T-cell (primary cell): ENCODE measurements at places on chromosomes 3 and 15.

- no peaks in the 10 kb centered on the region for H3K4me1 ChIP-seq
- no peak overlapping the region for H3K4me3 ChIP-seq
- DNase-seq, result no peak
- H3K36me3 ChIP-seq, result no peaks in the 10 kb centered on the region
Observed at GRCh38 chr3:6601374-6601773, 259.5 kb upstream of the GRM7 start.

DNA sequence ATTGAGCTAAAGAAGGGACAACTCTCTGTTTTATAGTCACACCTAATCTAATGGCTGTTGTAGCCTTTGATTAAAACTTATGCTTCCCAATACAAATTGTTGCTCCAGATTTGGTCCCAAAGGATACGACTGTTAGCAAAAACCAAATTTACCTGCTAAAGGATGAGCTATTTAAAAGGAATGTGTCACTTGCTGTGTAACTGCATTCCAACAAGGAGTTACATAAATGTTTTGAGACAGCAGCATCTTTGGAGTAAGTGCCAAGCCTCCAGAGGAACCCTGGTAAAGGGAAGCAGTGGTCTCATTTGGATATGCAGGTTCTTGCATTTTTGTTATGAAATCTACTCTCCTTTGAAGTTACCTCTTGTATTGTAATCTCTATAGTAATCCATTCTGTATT is 233.3 kb downstream of the THSD4 start:
- no peak overlapping the region for H3K4me3 ChIP-seq
- H3K4me1 ChIP-seq, result no peaks in the 10 kb centered on the region
- DNase-seq, result no peak
- H3K27ac ChIP-seq, result no peak overlapping the region
- H3K36me3 ChIP-seq, result no peaks in the 10 kb centered on the region
- H3K27me3 ChIP-seq, result no peaks in the 10 kb centered on the region

GRCh38 chr3:119595639-119596334 is 1.9 kb upstream of the PLA1A start:
- no peak for DNase-seq
- no peaks in the 10 kb centered on the region for H3K36me3 ChIP-seq
- no peaks in the 10 kb centered on the region for H3K4me1 ChIP-seq
- no peaks in the 10 kb centered on the region for H3K27me3 ChIP-seq
- no peak overlapping the region for H3K27ac ChIP-seq
- H3K4me3 ChIP-seq, result no peak overlapping the region

GRCh38 chr3:191373327-191373726 is 43.0 kb upstream of the UTS2B start:
- H3K27ac ChIP-seq, result no peak overlapping the region
- H3K27me3 ChIP-seq, result no peaks in the 10 kb centered on the region
- no peak for DNase-seq
- no peaks in the 10 kb centered on the region for H3K36me3 ChIP-seq
- no peak overlapping the region for H3K4me3 ChIP-seq

- no peaks in the 10 kb centered on the region for H3K27me3 ChIP-seq
- peaks cover 94% of the 10 kb centered on the region for H3K36me3 ChIP-seq
- no peak overlapping the region for H3K4me3 ChIP-seq
Observed at GRCh38 chr3:126464997-126465396, 10.7 kb downstream of the ZXDC start.

DNA sequence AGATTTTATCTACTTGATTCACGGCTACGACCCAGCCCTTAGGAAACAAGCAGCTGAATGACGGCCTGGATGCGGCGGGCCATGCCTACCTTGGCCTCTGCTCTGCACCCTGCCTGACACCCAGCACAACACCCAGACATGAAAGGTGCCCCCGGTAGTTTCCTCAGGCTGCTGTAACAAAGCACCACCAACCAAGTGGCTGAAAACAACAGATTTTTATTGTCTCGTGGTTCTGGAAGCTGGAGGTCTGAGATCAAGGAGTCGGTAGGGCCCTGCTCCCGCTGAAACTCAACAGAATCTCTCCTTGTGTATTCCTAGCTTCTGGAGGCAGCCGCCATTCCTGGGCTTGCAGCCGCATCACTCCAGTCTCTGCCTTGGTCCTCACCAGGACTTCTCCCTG is 111.7 kb downstream of the ADCY5 start:
- H3K27ac ChIP-seq, result no peak overlapping the region
- no peaks in the 10 kb centered on the region for H3K4me1 ChIP-seq
- H3K36me3 ChIP-seq, result no peaks in the 10 kb centered on the region
- no peak overlapping the region for H3K4me3 ChIP-seq
- H3K27me3 ChIP-seq, result no peaks in the 10 kb centered on the region

GRCh38 chr3:193998628-193999195 is 137.2 kb upstream of the HES1 start:
- H3K27me3 ChIP-seq, result peaks cover 33% of the 10 kb centered on the region
- DNase-seq, result no peak
- H3K36me3 ChIP-seq, result no peaks in the 10 kb centered on the region
- no peak overlapping the region for H3K27ac ChIP-seq

DNA sequence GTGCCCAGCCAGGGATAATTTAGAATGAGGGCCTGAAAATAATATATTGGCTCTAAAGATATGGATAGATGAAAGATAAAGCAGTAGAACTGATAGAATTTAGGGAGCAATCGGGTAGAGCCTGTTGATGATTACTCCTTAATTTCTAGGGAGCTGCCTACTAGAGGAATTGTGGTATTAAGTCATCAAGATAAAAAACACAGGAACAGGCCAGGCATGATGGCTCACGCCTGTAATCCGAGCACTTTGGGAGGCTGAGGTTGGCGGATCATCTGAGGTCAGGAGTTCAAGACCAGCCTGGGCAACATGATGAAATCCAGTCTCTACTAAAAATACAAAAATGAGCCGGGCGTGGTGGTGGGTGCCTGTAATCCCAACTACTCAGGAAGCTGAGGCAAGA is 130.4 kb downstream of the PCCB start:
- H3K36me3 ChIP-seq, result no peaks in the 10 kb centered on the region
- H3K4me3 ChIP-seq, result no peak overlapping the region
- no peak for DNase-seq

- H3K27me3 ChIP-seq, result no peaks in the 10 kb centered on the region
- H3K4me1 ChIP-seq, result peaks cover 69% of the 10 kb centered on the region
- H3K27ac ChIP-seq, result peak overlapping the region; percentile 67
- no peak for DNase-seq
- no peaks in the 10 kb centered on the region for H3K36me3 ChIP-seq
Observed at GRCh38 chr15:38684440-38685010, 119.9 kb upstream of the RASGRP1 start.

DNA sequence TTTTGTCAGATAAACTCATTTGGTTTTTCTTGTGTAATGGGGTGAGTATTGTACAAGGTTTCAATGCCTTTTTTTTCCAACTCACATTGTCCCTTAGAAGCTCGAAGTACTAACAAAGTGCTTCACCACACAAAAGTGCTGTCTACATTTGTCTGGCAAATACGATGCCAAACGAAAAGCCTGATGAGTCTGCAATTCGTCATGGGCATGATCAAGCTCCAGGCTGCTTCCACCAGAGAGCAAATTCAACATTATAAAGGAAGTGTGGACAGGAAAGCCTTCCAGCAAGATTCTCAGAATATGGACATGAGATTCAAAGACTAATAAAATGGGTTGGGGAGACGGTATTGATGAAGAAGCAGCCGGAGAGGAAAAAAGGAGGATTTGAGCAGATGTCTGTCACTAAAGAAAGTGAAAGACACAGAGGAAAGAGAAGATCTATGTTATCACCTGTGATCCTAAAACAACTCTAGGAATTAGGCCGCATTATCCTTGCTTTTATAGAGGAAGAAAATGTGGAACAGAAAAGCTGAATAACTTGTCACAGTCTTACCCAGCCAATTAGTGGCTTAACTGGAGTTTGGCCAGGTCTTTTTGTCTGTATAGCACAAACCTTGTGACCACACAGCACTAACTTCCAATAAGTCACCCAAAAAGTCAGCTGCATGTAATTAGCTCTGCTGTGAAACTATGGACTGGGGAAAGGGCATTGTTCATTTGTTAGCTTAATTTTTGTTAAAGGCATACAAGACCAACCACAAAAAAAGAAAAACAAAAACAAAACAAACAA is 494.8 kb downstream of the FHIT start:
- H3K27me3 ChIP-seq, result no peaks in the 10 kb centered on the region
- no peak overlapping the region for H3K27ac ChIP-seq
- no peak overlapping the region for H3K4me3 ChIP-seq

DNA sequence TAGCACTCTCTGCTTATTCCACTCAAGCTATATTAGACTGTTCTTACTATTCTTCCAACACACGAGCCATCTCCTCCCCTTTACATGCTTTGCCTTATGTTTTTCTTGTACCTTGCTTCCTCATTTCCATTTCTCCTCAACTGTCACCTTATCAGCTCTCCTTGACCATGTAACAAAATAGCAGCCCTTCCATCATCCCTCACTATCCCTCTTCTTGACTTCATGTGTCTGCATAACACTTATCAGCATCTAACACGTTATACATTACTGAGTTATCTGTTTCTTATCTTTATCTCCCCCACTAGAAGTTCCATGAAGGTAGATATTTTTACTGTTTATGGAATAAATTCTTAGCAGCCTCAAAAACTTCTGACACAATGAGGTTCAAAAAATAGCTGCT is 45.3 kb downstream of the TRPM7 start:
- no peak overlapping the region for H3K27ac ChIP-seq
- no peaks in the 10 kb centered on the region for H3K4me1 ChIP-seq
- H3K36me3 ChIP-seq, result peaks cover 6% of the 10 kb centered on the region
- H3K27me3 ChIP-seq, result no peaks in the 10 kb centered on the region

DNA sequence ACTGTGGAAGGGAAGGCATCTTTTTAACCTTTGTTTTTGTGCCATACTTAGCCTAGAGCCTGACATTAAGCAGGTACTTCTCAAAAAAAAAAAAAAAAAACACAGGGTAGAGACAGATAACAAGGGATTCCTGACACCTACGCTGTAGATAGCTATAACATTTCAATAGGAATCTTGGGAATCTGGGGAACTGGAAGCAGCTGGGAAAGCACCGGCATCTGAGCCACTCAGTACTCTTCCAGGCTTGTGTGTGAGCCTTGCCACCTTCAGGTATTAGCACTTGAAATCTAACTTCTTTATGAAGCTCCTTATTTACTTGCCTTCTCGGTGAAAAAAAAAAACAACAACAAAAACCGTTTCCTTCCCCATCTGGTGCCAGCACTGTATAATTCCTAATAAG is 46.8 kb downstream of the PIK3CA start:
- H3K4me1 ChIP-seq, result peaks cover 13% of the 10 kb centered on the region
- no peaks in the 10 kb centered on the region for H3K27me3 ChIP-seq
- no peak overlapping the region for H3K27ac ChIP-seq
- no peak for DNase-seq

- H3K27me3 ChIP-seq, result no peaks in the 10 kb centered on the region
- no peaks in the 10 kb centered on the region for H3K36me3 ChIP-seq
- no peak overlapping the region for H3K27ac ChIP-seq
- no peak for DNase-seq
Observed at GRCh38 chr3:27279123-27279522, 90.1 kb downstream of the NEK10 start.

GRCh38 chr3:35639254-35640186 is at the start of gene ARPP21:
TSS of gene ARPP21 (plus strand) at chr3:35639525. CDS start at chr3:35681752, 42,227 bp downstream.
- no peak for DNase-seq
- H3K27me3 ChIP-seq, result no peaks in the 10 kb centered on the region
- peaks cover 12% of the 10 kb centered on the region for H3K4me1 ChIP-seq
- H3K36me3 ChIP-seq, result no peaks in the 10 kb centered on the region
- H3K4me3 ChIP-seq, result peak within 1 kb of the TSS; percentile 24

GRCh38 chr3:95923496-95924210 is 890.7 kb upstream of the EPHA6 start:
- no peaks in the 10 kb centered on the region for H3K27me3 ChIP-seq
- no peak overlapping the region for H3K4me3 ChIP-seq
- no peak overlapping the region for H3K27ac ChIP-seq
